Pancreas (tissue), 10 donors: ENCODE measurements at places on chromosomes 3 and 15. TPM values are rescaled to one million over a fixed set of nuclear protein-coding genes. Genes with fewer than 3 reads are reported as not detected.

GRCh38 chr3:107411779-107412178 is 34.5 kb downstream of the CCDC54 start:
- no peak for DNase-seq
- H3K27ac ChIP-seq, result no peak overlapping the region
- no peak overlapping the region for H3K4me3 ChIP-seq
- no peaks in the 10 kb centered on the region for H3K4me1 ChIP-seq
- H3K36me3 ChIP-seq, result no peaks in the 10 kb centered on the region
- no peaks in the 10 kb centered on the region for H3K27me3 ChIP-seq

- H3K27me3 ChIP-seq, result no peaks in the 10 kb centered on the region
- H3K36me3 ChIP-seq, result no peaks in the 10 kb centered on the region
- H3K4me1 ChIP-seq, result no peaks in the 10 kb centered on the region
- no peak overlapping the region for H3K4me3 ChIP-seq
- peak overlapping the region; percentile 12 for H3K27ac ChIP-seq
These were observed 58.7 kb upstream of the MEF2A start for GRCh38 chr15:99507016-99507503.

GRCh38 chr3:14318646-14319045 is 83.8 kb upstream of the SLC6A6 start:
- no peak for DNase-seq
- H3K27ac ChIP-seq, result no peak overlapping the region
- no peaks in the 10 kb centered on the region for H3K36me3 ChIP-seq
- no peak overlapping the region for H3K4me3 ChIP-seq

GRCh38 chr3:127475975-127476705 is 114.4 kb downstream of the TPRA1 start:
- H3K4me3 ChIP-seq, result no peak overlapping the region
- H3K27me3 ChIP-seq, result no peaks in the 10 kb centered on the region
- no peaks in the 10 kb centered on the region for H3K4me1 ChIP-seq
- no peaks in the 10 kb centered on the region for H3K36me3 ChIP-seq
- no peak for DNase-seq

DNA sequence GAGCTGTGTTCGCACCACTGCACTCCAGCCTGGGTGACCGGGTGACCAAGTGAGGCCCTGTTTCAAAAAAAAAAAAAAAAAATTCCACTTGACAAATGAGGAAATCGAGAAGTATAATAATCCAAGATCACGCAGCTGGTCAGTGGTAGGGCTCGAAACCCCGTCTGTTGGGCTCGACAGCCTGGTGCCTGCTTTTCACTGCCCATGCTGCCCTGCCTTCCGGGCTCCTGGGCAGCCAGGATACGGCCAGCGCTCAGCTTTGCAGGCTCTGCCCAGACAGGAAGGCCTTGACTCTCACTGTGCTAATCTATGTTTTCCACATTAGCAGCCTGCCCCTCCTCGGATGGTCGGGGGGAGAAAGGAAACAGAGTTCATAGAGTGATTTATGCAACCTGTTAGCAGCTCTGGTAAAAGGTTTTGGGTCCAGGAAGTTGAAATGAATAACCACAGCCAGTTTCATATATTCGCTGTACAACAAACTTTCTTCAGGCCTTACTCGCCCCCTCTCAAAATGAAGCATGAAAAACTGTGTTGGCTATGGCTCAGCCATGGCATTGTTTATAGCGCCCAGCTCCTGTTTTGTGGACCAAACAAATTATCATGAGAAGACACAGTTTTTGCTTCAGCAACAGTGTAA is 108.8 kb downstream of the XXYLT1 start:
- H3K27me3 ChIP-seq, result no peaks in the 10 kb centered on the region
- H3K27ac ChIP-seq, result peak overlapping the region; percentile 37
- H3K36me3 ChIP-seq, result no peaks in the 10 kb centered on the region
- H3K4me3 ChIP-seq, result no peak overlapping the region

DNA sequence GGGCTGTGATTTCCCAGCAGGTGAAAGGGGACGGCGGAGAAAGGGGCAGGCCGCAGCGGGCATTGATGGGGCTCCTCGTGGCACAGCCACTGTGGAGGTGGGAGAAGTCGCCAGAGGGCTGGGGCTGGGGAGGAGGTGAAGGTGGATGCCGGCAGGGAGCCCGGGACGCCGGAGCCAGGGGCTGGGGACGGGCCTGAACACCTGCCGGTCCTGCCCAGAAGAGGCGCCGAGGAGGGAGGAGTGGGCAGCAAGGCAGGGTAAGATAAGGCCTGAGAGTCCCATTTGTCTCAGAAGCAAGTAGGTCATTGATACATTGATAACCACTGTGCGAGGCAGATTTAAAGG is 571 bp upstream of the RARRES1 start:
- no peaks in the 10 kb centered on the region for H3K27me3 ChIP-seq
- no peak for DNase-seq
- H3K36me3 ChIP-seq, result no peaks in the 10 kb centered on the region
- no peaks in the 10 kb centered on the region for H3K4me1 ChIP-seq

DNA sequence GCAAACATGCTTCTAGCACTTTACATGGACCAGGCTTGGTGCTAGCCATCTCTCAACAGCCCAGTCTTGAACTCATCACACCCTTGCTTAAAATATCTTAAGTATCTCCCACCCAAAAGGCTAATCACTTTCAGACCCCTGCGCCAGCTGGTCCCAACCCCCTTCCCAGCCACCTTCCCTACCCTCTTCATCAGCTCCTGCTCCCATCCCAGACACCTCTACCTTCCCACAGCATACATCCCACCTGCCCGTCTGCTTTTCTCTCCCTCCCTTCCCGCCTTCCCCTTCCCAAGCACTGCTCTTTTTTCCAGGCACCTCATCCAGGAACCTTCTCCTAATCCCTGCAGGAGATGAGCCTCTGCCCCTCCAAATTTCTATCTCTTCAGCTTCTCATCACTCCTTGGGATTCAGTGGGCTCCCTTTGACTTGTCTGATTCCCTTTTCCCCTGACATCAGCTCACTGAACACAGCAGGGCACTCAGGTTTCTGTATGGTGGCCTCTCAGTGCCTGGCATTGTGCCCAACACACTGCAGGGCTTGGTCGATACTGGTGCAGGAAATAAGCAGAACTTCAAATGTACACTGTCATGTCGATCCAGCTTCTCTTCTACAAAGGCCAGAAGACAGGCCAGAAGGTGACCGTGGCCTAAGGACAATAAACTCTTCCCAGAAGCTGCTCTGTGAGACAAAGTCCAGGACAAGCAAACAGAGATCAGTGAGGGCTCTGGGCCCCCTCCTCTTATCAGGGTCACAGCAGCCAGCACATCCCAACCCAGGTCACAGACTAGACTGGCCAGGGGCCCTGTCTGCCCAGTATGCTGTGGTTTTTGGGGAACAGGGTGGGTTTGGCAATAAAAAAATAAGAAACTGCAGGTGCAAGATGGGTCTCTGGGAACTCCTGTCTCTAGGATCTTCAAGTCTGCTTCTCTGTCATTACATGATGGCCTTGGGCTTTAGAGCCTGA is 2.2 kb upstream of the ITIH1 start:
- no peak overlapping the region for H3K4me3 ChIP-seq
- H3K36me3 ChIP-seq, result no peaks in the 10 kb centered on the region
- H3K27ac ChIP-seq, result peak overlapping the region; percentile 55
- DNase-seq, result peak; percentile 72
- no peaks in the 10 kb centered on the region for H3K4me1 ChIP-seq

DNA sequence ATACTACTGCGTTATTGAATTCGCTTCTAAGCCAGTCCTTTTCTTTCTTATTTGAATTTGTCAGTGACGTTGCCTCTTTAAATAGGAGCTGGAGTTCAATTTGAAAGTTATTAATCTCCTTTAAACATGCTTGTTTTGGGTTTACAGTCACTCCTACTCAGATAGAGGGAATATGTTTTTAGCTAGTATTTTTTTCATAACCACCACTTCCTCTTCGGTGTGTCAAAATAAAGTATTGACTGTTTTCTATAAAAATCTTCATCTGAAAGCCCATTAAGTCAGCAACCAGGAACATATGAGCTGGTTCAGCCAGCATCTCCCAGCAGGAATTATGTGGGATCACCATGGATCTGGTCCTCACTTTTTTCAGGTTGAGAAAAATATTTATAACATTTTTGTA is 772.9 kb downstream of the DIPK2A start:
- no peaks in the 10 kb centered on the region for H3K27me3 ChIP-seq
- H3K36me3 ChIP-seq, result no peaks in the 10 kb centered on the region
- no peak overlapping the region for H3K4me3 ChIP-seq
- DNase-seq, result no peak
- H3K27ac ChIP-seq, result no peak overlapping the region
- no peaks in the 10 kb centered on the region for H3K4me1 ChIP-seq

Gene SEMA6D
- total RNA-seq, result 5.1 TPM

Gene FMN1
- total RNA-seq, result 2.6 TPM

Gene B3GALNT1
- total RNA-seq, result 4.6 TPM

Gene CADM2
- 0.41 TPM for total RNA-seq
